ENCODE measurements at places on chromosomes 12 and 14.

DNA sequence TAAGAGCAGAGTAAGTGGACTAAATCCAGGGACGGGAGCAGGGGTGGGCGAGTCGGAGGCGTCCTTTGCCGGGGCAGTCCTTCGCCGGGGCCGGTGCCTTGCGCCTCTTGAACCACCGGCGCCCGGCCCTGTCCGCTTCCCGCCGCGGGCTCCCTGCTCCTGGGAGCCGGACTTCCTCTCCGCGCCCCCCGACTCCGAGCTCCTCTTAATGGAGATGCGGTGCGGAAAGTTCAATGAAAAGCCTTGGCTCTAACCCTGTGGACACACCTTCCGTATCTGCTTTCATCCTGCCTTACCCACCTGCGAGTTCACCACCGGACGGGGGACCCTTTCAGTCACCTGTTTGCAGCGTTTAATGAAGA, 412 bp downstream of the FGFR1OP2 start:
- no peak for DNase-seq

DNA sequence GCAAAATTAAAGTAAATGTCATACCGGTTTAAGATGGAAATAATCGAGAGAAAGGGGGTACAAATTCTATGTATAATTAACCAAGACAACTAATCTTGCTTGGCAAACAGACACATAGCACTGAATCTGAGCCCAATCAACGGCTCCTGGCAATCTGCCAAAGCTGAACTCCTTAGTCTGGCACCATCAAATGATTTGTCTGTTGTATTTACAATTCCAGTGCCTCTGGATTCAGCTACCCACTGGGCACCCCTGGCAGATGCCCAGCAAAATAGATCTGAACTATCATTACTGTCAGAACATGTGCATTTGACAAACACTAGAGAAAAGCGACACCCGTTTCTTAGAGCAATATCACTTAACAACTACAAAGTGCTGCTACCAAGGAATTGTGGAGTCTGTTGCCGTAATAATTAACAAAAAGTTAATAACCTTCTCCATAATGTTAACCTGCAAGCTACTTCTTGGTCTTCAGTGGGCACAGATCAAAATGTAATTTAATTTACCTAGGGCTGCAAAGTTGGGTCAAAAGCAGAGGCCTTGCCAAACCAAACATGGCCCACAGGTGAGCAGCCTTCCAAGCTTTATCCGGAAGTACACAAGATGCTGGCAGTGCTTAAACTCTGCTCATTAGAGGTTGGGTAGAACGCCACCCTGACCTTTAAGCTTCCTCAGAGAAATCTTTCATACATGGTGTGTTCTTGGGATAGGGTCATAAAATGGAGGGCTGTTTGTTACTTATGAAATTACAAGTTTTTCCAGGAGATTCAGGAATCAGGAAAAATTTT, 7.6 kb downstream of the EGLN3 start:
- DNase-seq = no peak

DNA sequence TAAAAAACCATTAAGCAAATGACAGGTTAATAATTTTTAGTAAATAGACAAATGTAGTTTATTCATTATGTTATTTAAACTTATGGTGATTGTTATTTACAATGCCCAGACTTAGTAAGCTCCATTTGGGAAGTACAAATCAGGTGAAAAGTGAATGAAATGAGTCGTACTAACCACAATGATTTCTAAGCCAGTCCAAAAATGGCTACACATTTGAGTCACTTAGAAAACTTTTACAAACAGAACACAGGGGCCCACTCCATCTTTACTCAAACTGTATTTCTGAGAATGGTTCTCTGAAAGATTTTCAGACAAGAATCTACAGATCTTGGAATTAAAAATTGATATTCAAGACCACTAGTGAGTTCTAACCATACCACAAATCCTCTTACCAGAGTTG, 653.3 kb upstream of the MIS18BP1 start:
- no peak for DNase-seq

DNA sequence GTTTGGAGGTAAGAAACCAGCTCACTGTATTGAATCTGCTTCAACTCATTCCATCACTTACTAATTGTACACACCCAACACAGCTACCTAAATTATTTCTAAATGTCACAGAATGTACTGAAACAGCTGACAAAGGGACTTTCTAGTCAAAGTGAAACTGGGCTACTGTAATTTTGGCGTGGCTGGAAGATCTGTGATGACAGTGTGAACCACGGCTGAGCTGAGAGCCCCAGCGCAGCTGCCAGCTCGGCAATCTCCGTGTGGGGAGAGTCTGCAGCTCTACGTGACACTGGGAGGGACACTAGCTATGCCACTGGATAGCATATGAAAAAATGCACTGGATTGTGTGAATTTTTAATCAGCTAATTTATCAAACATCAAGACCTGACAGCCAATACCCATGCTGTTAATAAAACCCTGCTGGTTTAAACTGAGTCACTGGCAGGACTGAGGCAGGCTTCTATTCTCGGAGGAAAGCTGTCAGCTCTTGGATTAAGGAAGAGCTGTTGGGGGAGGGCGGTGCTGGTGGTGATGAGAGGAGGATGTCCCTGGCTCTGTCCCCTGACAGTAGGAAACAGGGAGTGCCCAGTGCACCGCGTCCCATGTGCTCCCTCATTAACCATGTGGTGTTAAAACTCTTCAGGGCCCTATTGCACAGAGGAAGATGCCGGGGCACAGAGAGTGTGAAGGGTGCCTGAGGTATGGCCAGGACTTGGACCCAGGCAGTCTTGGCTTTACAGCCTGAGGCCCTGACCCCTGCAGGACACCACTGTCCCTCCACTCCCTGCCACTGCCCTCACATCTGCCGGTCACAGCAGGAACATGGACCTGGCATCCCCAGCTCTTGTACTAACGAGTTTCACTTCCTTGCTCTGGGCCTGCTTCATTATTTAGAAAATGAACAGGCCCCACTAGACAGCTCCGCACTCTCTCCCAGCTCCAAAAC, 13.3 kb downstream of the SLC15A4 start:
- no peak for DNase-seq

GRCh38 chr12:57089271-57090245, 644 bp downstream of the NAB2 start:
- DNase-seq = peak; percentile 38

DNA sequence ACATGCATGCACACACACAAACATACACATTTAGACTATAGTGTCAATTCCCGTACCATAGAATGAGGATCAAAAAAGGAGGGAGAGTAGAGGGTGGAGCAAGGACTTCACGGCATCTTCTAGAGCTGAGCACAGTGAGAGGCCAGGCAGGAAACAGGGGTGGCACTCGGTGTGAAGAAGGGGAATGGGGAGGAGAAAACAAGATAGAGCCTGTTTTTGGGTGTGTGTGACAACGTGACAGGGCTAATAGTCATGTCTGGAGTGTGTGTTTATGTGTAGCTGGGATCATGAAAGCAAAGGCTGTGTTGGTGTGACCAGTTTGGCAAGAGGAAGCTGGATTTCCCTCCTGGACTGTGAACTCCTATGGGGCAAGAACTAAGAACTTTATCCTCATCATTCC, 9.9 kb upstream of the ACVR1B start:
- no peak for DNase-seq

- DNase-seq = no peak
Observed at GRCh38 chr12:108053512-108053911, 75.6 kb upstream of the WSCD2 start.

DNA sequence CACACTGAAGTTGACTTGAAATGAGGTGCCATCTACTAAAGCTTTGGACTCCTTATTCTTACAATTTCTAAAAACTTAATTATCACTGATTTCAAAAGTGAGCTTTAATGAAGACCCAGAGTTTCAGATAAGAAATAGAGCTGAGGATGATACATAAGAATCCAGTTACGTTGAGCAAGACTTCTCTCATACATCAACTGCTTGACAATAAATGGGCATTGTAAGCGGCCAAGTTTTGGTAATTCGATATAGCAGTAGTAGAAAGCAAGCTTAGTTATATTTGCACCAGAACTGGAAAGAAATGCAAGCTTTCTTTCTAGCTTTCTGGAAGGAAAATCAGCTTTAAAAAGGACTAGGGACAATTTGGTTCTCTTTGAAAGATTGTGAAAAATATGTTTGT, 1359.6 kb downstream of the FSCB start:
- DNase-seq = no peak

GRCh38 chr14:99012703-99013102, 259.3 kb downstream of the BCL11B start:
- no peak for DNase-seq

- no peak for DNase-seq
Observed at GRCh38 chr14:106506881-106507305, 980.5 kb downstream of the TMEM121 start.

GRCh38 chr12:41186026-41186425, 2.1 kb upstream of the PDZRN4 start:
- DNase-seq = no peak

DNA sequence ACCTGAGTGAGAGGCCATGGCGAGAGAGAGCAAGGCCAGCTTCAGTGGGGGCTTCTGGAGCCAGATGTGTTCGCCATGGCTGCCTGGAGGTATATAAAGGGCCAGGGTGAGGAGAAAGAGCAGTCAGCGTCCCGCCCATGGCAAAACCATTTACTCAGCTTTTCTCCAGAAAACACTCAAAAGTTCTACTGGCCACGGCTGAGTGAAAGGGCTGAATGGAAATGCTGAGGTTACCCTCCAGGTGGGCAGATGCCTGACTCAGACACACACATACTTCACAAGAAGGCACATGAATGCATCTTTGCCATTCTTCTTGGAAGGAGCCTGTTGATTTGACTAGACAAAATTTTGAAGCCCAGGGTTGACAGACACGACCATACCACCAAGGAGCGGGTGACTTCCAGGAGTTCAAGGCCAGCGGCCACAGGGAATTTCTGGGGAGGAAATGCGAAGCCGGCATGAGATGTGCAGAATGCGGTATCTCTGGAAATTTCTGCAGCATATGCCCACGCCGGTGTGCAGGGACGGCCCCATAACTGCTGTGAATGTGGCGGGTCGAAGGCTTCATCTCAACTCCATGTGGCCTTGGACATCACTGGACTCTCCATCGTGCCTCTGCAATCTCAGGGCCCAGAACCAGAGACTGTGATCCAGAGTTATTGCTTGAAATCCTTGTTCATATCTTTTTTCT, at the start of gene IL31:
Gene IL31, minus strand, starts transcription at position 67 of the 691 bp plus-strand sequence. Its CDS starts 49 bp downstream, at position 18.
- no peak for DNase-seq

- no peak for DNase-seq
Observed at GRCh38 chr12:28177461-28177860, 12.8 kb upstream of the CCDC91 start.

DNA sequence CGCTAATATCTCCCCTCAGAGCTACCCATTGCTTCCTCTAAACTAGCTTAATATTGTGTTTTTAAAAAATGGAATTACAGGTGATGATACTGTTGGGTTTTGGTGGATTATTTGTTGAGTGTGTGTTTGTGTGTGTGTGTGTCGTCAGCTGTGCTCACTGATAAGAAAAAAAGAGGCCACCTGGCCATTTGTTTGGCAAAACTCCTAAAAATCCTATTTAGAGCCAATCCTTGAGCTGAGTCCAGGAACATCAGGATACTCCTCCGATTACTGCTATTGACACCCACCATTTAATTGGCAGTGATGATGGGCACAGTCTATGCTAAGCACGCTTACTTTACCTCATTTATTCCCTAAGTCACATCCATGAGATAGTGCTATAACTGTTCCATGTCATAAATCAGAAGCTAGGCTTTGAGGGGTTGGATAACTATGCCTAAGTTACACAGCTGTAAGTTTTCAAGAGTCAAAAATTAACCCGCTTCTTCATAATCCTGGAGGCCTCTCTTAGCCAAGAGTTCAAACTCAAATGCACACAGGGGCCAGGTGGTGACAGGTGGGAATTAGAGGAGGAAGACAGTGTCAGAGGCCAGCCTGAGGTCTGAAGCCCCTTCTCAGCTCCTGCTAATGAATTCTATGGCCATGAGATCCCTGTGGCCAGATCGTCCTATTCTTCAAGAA, 1026.6 kb upstream of the TMEM132C start:
- no peak for DNase-seq

DNA sequence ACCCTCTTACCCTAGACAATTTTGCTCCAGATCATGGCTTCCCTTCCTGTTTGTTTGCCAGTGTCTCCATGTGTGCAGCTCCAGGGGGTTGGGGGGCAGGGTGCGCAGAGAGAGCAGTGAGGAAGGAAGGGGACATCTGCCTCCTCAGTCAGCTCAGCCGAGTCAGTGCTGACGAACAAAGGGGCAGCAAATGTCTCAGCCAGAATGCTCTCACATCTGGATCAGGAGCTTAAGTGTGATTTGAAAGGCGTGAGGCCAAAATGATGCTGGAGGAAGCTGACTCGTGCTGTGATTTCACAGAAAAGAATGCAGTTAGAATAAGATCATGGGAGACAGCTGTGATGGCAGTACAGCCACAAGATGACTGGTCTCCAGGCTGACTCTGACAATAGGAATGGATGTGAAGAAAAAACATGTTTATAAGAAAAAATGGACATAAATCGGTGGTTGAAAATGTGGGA, 27.1 kb upstream of the CDK17 start:
- no peak for DNase-seq

GRCh38 chr14:64303471-64303917, 9.3 kb upstream of the ESR2 start:
- no peak for DNase-seq

- DNase-seq = peak; percentile 57
Observed at GRCh38 chr14:78157494-78158437, 12.4 kb upstream of the NRXN3 start.

GRCh38 chr12:107519906-107520859, 165.4 kb upstream of the PWP1 start:
- no peak for DNase-seq

DNA sequence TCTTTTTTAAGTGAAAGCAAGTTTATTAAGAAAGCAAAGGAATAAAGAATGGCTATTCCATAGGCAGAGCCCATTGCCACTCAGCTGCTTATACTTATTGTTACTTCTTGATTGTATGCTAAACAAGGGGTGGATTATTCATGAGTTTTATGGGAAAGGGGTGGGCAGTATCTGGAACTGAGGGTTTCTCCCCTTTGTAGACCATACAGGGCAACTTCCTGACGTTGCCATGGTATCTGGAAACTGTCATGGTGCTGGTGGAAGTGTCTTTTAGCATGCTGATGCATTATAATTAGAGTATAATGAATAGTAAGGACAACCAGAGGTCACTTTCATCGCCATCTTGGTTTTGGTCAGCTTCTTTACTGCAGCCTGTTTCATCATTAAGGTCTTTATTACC, 66.3 kb upstream of the AMN start:
- no peak for DNase-seq

DNA sequence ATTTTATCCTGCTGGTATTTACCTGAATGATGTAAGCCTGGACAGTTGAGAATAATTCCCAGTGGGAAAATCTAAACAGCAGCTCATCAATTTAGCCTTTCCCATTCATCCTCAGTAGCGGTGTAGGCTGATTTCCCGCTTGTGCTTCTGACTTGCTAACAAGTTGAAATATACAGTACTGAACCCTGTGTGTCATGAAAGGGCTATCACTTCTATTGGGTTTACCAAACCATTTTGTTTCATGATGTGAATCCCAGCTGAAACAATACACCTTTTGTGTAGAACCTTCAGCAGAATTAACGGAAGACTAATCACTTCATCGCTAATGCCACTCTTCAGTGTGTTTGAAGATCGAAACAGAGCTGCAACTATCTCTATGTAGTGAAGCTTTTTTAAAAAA, 88.4 kb downstream of the POLR3B start:
- no peak for DNase-seq

GRCh38 chr12:95445884-95446505, 28.0 kb upstream of the METAP2 start:
- no peak for DNase-seq

All from WTC11 (cell line).